ENCODE measurements at places on chromosomes 5 and 9. TPM values are rescaled to one million over a fixed set of nuclear protein-coding genes. Genes with fewer than 3 reads are reported as not detected.

TMEM8B gene
- 37.3 TPM for total RNA-seq

DRD1 gene
- 0.11 TPM for total RNA-seq

PDE6A gene
- not detected for total RNA-seq

SYNPO gene
- total RNA-seq: 128 TPM

CCL27 gene
- total RNA-seq: 9.3 TPM

ERMP1 gene
- 4.8 TPM for total RNA-seq

WDR70 gene
- 8.7 TPM for total RNA-seq

ANP32B gene
- 13.9 TPM for total RNA-seq

ADRB2 gene
- 11.2 TPM for total RNA-seq

FBLL1 gene
- not detected for total RNA-seq

TAF11L14 gene
- total RNA-seq: not detected

WDR38 gene
- not detected for total RNA-seq

CD74 gene
- 1,940 TPM for total RNA-seq

TOR1A gene
- total RNA-seq: 67.7 TPM

ANKRD34B gene
- not detected for total RNA-seq

LCN12 gene
- total RNA-seq: not detected

TMEM252 gene
- total RNA-seq: not detected

PGGT1B gene
- 4.0 TPM for total RNA-seq

STING1 gene
- 179 TPM for total RNA-seq

GADD45G gene
- 4.6 TPM for total RNA-seq

SPAAR gene
- 4.0 TPM for total RNA-seq

CCDC180 gene
- total RNA-seq: 4.8 TPM

ENTPD8 gene
- total RNA-seq: not detected

GABRA1 gene
- total RNA-seq: not detected

OCLN gene
- total RNA-seq: 0.53 TPM

ISL1 gene
- total RNA-seq: not detected

C9 gene
- 0.96 TPM for total RNA-seq
